ENCODE measurements at places on chromosomes 2 and 18.

GRCh38 chr18:76395609-76396008, 99.4 kb downstream of the ZNF516 start:
- DNase-seq = no peak

DNA sequence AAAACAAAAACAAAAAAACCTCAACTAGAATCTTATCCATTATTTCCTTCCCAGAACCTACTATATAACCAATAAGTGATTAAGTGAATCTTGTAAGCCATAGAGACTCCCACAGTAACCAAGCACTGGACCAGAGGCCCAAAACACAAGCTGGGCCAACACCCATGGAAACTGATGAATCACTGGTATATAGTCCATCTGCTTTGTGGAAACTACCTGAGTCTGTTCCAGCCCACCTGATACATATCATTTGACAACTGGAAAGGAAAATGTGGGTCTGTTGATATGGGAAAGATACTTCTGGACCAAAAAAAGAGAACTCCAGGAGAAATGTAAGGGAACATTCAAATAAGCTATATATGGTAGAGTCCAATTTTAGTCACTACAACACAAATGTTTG, 252.8 kb downstream of the MREG start:
- DNase-seq = no peak

DNA sequence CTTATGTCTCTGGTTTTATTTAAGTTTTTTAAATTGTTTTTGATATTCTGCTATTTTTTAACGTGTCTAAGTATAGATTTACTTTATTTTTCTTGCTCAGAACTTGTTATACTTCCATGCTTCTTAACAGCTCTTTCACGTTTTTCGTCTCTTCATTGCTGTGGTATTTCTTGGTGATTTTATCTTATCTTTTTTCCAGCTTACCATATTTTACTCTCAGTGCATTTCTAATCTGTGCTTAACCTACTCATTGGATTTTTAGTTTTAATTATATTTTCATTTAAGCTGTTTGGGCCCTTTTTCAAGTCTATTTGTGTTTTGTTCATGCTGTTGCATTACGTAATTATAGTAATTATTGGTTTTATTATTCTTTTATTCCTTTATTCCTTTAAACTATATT, 11.1 kb downstream of the SLC9A2 start:
- DNase-seq = no peak

GRCh38 chr18:39701839-39702238, 2136.2 kb upstream of the CELF4 start:
- DNase-seq = peak; percentile 2

DNA sequence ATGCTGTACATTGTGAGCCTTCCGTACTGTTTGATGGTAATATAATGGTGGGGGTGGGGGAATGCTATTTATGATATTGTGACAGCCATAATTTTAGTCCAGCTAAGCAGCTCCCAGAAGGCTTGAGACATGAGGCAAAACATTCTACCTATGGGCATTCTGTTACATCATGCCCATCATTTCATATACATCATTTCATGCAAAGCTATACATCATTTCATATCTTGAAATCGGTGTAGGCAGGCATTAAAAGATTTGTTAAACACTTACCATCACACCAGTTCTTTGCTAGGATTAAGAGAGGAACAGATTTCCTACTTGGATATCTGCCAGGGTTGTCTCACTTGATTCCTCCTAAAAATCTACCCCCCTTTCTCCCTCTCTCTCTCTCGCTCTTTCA, 84.5 kb downstream of the COL5A2 start:
- DNase-seq = peak; percentile 14

- DNase-seq = no peak
These were observed 71.9 kb downstream of the VWC2L start for GRCh38 chr2:214482728-214483127.

GRCh38 chr2:242047963-242048362, 178.4 kb downstream of the RTP5 start:
- no peak for DNase-seq

GRCh38 chr18:37265382-37265781, 300.2 kb downstream of the CELF4 start:
- no peak for DNase-seq

GRCh38 chr2:136332436-136333095, 214.6 kb upstream of the CXCR4 start:
- DNase-seq = no peak

DNA sequence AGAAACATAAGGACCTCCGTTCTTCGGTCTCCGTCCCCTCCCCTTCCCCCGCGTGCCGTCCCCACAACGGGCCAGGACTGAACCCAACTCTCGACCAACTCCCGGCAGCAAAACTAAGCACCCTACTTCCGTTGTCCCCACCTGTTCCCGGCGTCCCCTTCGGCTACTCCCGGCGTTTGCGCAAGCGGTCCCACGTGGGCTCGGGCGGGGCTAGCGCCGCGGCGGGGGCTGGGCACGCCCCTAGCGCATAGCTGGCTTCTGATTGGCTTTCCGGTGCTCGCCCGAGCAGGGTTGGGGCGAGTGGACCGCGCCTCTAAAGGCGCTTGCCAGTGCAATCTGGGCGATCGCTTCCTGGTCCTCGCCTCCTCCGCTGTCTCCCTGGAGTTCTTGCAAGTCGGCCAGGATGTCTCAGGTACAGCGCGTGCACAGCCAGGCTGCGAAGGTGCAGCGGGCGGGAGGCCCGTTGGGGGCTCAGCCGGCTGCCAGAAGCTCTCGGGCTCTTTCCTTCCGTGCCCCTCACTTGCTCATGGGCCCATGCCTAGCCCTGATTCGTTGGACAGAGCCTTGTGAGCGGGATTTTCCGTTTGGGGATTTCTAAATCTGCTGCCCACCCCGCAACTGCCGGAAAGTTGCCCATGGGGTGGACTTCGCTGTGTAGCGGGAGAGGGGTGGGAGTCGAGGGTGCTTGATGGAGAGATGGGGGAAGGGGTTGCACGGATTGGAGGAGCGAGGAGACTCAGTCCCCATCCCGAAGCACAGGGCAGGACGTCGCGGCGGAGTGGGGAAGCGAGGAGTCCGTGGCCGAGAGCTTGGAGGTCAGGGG, at the start of the genes C2orf76 and DBI:
Gene C2orf76 (minus strand): TSS at position 186 of the 823 bp plus-strand sequence. CDS start 26,875 bp downstream, outside the sequence.
Gene DBI (plus strand): TSS at position 329 of the 823 bp plus-strand sequence. CDS start 75 bp downstream, at position 404.
- peak; percentile 93 for DNase-seq

DNA sequence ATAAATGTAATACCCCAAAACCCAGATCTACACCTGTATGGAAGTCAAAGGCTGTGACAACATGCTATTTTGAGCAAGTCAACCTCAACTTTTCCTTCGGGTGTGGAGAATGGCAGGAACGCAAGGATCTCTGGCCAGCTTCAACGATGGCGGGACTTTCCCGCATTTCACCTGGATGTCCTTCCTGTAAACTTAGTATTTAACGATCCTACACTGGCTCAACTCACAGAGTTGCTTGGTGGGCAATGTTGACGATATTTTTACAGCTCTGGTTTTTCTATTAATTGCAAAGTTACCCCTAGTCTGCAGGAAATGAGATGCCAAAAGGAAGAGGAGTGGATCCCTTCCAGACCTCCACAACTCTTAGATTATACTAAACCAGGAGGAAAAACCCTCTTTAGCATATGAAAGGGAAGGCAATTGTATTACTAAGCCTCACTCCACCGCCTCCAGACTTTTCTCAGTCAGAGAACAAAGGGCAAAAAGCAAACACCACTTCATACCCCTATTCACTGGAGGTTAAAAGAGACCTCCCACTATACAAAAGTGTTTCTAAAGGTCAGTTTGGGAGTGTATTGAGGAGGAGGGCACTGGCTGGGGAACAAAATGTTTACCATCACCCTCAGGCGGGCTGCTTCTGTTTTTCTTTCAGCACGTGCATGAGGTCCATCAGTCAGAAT, 56.5 kb upstream of the ACVR1 start:
- no peak for DNase-seq

DNA sequence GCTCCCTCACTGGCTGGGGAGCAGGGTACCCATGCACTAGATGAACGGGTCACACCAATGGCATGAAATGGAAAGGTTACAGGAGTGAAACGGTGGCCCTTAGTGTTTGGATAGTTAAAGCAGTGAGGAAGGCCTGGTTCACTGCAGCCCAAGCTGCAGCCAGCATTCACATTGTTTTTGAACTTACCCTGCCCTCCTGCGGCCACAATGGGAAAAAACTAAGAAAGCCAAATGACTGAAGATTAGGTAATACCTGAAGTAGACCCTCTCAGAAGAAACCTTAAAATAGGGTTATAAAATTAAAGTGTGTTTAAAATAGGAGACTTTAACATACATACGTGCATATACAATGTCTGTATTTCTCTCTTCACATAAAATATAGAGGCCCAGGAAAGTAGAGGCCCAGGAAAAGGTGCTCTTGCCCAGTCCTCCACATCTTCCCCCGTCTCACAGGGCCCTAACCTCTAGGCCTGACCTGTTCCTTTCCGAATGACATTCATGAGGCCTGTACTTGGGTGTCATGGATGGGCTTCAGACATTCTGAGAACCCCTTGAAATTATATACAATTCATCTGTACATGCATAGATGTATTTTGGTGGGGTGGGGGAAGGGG, 33.3 kb downstream of the DOK1 start:
- DNase-seq = peak; percentile 74

GRCh38 chr2:41899189-41899588, 148.6 kb upstream of the PKDCC start:
- DNase-seq = peak; percentile 36

DNA sequence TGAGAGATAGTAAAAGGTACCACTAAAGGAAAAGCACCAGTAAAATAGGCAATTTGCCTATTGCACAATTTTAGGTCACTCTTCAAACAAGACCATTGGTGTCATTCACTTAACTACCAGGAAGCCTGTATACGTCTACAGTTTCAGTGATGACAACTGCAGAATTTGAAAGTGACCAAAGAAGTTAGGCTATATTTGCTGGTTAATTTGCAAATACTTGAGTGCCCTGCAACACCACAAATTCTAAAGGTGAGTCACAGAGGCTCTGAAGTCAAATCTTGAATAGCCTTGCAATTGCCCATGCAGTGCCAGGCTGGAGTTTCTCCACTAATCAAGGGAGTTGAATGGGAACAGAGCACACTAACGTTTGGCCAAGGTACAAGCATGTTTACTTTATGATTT, 128.7 kb upstream of the CCDC68 start:
- DNase-seq = no peak

GRCh38 chr18:52163478-52163877, 176.5 kb upstream of the DCC start:
- DNase-seq = no peak

- peak; percentile 73 for DNase-seq
These were observed 165.4 kb downstream of the TCF4 start for GRCh38 chr18:55422456-55423180.

GRCh38 chr2:94960751-94961150, 64.8 kb upstream of the MAL start:
- no peak for DNase-seq

- DNase-seq = no peak
These were observed 710 bp downstream of the DUSP19 start for GRCh38 chr2:183079139-183079775.

- DNase-seq = no peak
These were observed 17.0 kb upstream of the ANKRD44 start for GRCh38 chr2:197327472-197328098.

GRCh38 chr2:190343536-190344275, at the start of gene INPP1:
TSS of gene INPP1 (plus strand) at chr2:190343589. CDS start at chr2:190360103, 16,514 bp downstream.
- DNase-seq = peak; percentile 49

DNA sequence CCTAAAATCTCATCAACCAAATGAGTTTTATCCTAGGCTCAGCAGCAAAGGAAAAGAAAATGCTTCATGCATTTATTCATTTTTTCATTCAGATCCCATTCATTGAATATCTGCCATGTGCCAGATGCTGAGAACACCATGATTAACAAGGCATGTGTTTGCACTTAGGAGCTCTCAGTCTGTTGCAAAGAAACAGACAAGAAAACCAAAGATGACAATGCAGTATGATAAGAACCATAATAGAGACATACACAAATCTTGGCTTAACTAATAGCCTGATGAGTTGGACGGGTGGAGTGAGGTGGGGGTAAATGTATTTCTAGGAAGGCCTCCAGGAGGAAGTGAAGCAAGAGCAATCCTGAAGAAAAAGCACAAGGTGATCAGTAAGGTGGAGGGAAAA, 177.8 kb upstream of the SCN7A start:
- peak; percentile 12 for DNase-seq

DNA sequence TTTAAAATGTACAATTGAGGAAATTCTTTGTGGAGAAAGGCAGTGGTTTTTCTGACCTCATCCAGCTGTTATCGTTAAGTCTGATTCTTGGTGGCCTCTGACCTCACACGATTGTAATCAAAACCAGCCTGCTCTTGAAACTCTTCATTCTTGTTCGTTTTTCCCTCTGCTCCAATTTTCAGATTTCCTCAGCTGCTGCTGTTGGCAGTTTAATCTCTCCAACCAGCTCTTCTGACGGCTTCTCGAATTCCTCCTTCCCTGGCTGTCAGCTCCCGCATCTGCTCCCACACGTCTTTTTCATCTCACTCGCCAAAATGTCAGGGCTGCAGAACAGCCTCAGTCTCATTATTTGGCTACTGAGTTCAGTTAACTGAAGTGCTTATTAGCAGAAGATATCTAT, 136.1 kb downstream of the DCDC2C start:
- DNase-seq = no peak
